ENCODE measurements at places on chromosomes 4 and X.

DNA sequence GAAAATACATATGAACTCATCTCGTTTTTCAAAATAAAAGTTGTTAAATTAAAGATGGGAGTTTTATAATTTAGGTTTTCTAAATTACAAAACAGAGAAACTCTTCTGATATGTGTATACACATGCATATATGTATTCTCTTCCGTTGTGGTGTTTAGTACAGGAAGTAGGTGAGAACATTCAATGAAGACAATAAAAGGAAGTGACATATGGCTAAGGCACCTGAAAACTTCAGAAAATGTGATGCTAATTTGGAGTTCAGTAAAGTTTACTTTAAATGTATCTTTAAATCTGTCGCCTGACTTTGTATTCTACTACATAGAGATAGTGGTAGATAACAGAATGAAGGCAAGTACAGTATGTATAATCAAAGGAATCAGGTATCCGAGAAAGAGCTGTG lies 33.5 kb upstream of the ITM2A start:
- no peak for DNase-seq

DNA sequence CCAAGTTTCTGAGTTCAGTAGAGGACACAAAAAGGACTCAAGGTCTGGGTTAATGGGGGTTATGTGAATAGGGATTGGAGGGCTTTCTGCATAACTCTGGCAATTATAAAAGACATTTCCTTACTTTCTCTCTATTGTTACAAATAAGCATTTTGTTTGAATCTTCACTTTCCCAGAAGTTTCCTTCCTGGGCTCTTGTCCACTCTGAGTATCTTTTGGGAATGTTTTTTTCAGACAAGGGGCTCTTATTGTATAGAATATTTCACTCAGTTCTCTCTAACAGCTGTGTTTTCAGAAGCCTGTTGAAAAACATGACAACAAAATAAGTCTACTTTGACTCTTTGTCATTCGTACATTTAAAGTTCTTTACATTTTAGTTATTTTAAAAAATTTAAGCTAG lies 57.6 kb upstream of the MAP9 start:
- no peak for DNase-seq

- DNase-seq: no peak
These were observed 71.0 kb downstream of the SNCA start for GRCh38 chr4:89765966-89766365.

GRCh38 chr4:97643179-97643578 lies 500.1 kb downstream of the STPG2 start:
- DNase-seq: no peak

- no peak for DNase-seq
These were observed 150.0 kb downstream of the TET2 start for GRCh38 chr4:105296672-105297071.

DNA sequence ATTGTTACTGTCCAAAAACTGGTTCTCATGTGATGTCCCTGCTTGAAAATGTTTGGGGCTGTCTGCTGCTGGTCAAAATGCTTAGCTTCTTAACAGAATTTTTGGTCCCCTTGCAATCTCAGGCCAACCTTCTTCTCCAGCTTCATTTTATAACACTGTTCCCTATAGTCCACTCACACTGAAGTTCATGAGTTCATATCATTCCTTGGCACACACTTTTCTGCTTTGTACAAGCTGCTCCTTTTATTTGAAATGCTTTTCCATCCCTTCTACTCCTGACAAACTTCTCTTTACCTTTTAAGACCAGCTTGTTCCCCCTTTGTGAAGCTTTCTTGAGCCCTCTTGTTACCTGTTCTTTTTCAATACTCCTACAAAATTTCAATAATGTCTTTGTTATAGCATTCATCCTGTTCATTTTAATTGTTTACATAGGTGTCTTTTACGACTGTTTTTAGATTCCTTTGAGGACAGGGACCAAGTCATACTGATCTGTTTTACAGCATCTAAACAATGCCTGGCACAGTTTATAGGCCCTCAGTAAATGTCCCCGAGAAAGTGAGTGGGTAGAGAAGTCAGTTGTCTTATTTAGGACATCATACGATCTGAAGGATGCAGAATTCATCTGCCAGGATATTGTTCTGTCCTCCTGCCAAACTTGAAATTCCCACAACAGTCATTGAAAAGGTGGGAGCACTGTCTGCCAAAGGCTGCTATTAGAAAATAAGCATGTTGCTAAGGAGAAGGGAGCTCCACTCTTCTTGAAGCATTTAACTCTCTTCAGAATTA lies 134.4 kb upstream of the BMPR1B start:
- no peak for DNase-seq

Measured in H1 (cell line).